ENCODE measurements at places on chromosomes 1 and 21.

DNA sequence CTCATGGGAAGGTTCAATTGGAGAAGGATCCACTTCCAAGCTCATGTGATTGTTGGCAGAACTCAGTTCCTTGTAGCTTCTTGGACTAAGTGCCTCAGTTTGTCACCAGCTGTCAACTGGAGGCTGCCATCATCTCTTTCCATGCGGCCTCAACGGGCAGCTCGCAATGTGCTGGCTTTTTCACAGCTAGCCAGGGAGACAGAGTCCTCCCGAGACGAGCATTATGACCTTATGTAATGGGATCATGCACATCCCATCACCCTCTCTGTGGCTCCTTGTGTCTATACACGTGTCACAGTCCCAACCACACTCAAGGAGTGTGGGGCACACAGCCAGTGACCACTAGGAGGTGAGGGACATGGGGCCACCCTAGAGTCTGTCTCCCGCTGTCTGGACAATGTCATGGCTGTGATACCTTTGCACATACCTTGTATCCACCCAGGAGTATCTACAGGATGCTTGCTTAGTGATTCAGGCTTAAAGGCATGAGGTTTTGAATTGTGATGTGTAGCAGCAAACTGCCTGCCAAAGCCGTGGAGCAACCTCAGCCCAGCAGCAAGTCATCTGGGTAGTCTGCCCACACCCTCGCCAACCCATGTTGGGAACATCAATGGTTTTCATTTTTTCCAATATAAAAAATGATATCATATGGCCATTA is 3.9 kb upstream of the KRTAP10-6 start:
- H3K27ac ChIP-seq, result no peak overlapping the region
- no peaks in the 10 kb centered on the region for H3K27me3 ChIP-seq
- H3K36me3 ChIP-seq, result no peaks in the 10 kb centered on the region
- no peaks in the 10 kb centered on the region for H3K4me1 ChIP-seq
- peak; percentile 75 for DNase-seq

DNA sequence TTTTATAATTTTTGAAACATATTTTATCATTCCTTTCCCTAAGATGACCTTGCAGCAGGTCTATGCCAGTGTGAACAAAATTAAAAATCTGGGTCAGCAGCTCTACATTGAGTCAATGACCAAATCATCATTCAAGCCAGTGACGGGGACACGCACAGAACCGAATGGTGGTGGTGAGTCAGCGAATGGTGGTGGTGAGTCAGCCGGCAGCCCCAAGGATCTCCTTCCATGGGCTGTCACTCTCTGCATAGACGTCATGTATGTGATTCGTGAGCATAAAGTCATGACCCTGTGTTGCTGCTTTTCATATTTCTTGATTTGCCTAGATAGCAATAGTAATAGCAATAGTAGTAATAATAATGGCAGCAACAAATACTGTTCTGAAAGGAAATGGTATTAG is 26.3 kb downstream of the PER3 start:
- peaks cover 70% of the 10 kb centered on the region for H3K36me3 ChIP-seq
- no peaks in the 10 kb centered on the region for H3K27me3 ChIP-seq
- H3K27ac ChIP-seq, result no peak overlapping the region
- no peak overlapping the region for H3K4me3 ChIP-seq
- no peaks in the 10 kb centered on the region for H3K4me1 ChIP-seq
- DNase-seq, result no peak

GRCh38 chr1:239536165-239536849 is 149.9 kb downstream of the CHRM3 start:
- no peaks in the 10 kb centered on the region for H3K27me3 ChIP-seq
- H3K36me3 ChIP-seq, result no peaks in the 10 kb centered on the region
- no peak overlapping the region for H3K4me3 ChIP-seq
- H3K27ac ChIP-seq, result no peak overlapping the region
- peaks cover 5% of the 10 kb centered on the region for H3K4me1 ChIP-seq

GRCh38 chr1:158105352-158106095 is 75.2 kb upstream of the CD1D start:
- no peak overlapping the region for H3K4me3 ChIP-seq
- H3K4me1 ChIP-seq, result no peaks in the 10 kb centered on the region
- DNase-seq, result no peak
- no peaks in the 10 kb centered on the region for H3K27me3 ChIP-seq

- DNase-seq, result no peak
- no peak overlapping the region for H3K4me3 ChIP-seq
- no peaks in the 10 kb centered on the region for H3K4me1 ChIP-seq
- H3K27me3 ChIP-seq, result no peaks in the 10 kb centered on the region
- no peak overlapping the region for H3K27ac ChIP-seq
Measured at GRCh38 chr1:95353194-95353593, 119.2 kb downstream of the RWDD3 start.

- H3K27ac ChIP-seq, result no peak overlapping the region
- H3K36me3 ChIP-seq, result peaks cover 8% of the 10 kb centered on the region
- DNase-seq, result no peak
- H3K4me3 ChIP-seq, result no peak overlapping the region
- no peaks in the 10 kb centered on the region for H3K4me1 ChIP-seq
Measured at GRCh38 chr1:185987611-185988321, 253.6 kb downstream of the HMCN1 start.

DNA sequence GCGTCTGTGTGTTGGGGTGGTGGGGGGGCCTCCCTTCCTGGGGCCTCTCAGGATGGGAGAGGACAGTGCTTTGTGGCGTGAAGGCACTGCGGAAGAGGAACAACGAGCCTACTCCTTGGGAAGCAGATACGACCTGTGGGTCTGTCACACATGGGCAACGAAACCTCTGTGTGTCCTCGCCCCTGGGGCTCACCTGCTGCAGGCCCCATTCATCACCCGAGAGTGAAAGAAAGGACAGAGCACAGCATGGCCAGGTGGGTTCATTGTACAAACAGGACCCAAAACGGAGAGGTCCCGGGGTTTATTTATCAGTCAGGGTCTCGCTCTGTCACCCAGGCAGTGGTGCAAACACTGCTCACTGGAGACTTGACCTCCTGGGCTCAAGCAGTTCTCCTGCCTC is 40.1 kb upstream of the LIN9 start:
- H3K4me3 ChIP-seq, result no peak overlapping the region
- no peak for DNase-seq
- H3K4me1 ChIP-seq, result peaks cover 8% of the 10 kb centered on the region
- no peaks in the 10 kb centered on the region for H3K36me3 ChIP-seq

DNA sequence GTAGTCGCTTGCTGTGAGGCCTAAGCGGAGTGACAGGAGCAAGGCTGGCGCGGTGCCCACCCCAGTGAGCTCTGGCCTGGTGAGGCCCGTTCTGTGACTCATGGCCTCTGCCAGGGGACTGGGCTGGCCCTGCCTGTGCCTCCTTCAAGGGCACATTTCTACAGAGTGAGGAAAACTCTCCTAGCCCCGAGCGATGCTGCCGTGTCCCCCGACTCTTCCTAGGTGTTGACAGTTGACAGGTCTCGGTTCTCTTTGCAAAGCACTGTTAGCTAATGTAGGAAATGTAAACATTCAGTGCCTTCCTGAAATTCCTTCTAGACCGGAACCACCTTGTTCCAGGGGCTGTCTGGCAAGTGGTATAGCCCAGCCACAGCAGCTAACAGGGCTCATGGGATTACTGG is 43.9 kb downstream of the ABCG1 start:
- peak overlapping the region; percentile 20 for H3K27ac ChIP-seq
- no peaks in the 10 kb centered on the region for H3K27me3 ChIP-seq
- no peak for DNase-seq
- no peak overlapping the region for H3K4me3 ChIP-seq
- no peaks in the 10 kb centered on the region for H3K36me3 ChIP-seq

All from vagina (tissue), 2 donors.